NCI-H748 treated with DMSO at 0.1 percent for 48 hours (cell line): ENCODE measurements at places on chromosomes 1 and 21.

DNA sequence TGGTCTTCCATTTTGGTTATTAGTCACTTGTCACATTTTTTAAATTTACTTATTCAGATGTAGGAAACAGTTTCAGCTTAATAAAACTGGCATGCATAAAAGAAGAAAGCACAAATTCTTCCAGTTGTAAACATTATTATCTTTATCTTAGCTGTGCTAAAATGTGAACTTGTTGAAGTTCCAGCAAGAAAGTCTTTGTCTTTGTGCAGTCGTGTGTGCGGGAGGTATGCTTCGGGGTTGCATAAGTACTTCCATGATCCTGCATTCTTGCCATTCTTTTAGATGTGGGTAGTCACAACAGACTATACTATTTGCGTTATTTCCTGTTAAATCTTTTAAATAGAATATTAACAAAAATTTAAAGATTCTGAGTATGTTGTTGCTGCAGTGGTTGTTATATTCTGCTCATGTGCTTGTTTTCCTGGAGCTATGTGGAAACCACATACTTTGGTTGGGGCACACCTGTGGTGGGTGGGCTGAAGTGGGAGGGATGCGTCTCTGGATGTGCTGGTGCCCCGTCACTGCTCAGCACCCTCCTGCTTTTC, 49.9 kb downstream of the CBS start:
- no peak for DNase-seq

DNA sequence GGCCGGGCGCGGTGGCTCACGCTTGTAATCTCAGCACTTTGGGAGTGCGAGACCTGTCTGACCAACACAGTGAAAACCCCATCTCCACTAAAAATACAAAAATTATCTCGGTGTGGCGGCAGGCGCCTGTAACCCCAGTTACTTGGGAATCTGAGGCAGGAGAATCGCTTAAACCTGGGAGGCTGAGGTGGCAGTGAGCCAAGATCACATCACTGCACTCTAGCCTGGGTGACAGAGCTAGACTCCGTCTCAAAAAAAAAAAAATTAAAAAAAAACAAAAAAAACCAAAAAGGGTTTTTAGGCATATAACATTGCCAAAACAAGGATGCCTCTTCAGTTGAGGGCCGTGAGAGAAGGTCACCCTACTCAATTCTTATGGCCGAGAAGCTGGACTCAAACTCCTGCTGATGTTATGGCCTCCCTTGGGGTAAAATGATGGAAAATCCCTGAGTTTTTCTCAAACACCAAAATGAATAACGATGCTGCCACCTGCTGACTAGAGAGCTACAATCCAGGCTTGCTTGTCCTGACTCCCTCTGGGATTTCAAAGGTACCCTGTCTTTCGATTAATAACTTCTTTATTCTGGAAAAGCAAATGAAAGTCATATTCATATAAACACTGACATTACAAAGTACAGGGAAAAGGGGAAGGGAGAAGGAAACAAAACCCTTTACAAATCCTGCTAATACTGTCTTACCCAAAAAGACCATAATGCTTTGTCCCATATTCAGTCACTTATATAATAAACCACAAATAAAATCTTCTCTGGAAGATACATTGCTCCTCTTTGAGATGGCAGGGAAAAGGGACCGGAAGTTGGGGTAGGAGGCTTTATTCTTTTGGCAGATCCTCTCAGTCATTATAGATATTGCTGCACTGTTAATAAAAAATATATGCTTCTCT, 10.7 kb downstream of the RAB42 start:
- DNase-seq, result peak; percentile 34

- peak; percentile 86 for DNase-seq
Observed at GRCh38 chr1:42923367-42924081, 35.1 kb downstream of the SLC2A1 start.

- no peak for DNase-seq
Observed at GRCh38 chr1:234503193-234504050, 24.4 kb upstream of the TARBP1 start.

GRCh38 chr1:238139713-238140112, 249.0 kb upstream of the ZP4 start:
- no peak for DNase-seq

- DNase-seq, result no peak
Observed at GRCh38 chr1:198467907-198468306, 72.6 kb downstream of the ATP6V1G3 start.

- DNase-seq, result no peak
Observed at GRCh38 chr1:154663471-154664060, 55.6 kb upstream of the ADAR start.

DNA sequence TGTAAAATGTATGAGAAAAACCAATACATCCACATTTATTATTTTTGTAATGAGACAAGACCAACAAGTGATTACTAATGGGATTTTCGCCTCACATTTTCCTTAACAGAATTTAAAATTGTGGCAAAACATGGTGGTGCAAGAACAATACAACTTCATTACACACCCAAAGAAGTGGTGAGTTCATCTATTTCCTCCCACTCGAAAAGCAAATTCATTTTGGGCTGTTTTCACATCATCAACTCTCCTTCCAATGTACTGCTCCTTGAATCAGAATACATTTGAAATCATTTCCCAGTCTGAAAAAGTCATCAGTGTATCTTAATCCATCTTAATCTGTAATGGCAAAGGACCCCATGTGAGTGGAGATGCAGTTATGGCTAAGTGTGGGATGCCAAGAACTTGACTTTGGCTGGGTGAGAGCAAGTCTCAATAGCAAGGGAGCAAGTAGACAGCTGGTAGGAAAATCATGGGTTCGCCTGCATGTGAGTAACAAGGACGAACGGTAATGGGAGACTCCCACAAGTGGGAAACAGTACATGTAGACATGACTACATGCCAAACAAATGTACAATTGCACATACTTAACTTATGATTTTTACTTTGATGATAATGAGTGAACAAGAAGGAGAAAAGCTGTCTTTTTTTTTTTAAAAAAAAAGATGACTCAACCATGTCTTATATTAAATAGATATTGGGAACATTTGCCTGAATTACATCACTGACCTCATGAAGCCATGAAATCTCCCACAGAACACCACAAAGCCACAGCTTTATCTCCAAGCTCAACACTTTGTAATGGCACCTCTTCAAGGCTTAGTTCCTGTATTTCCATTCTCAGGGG, 46.0 kb downstream of the RUNX1 start:
- no peak for DNase-seq

DNA sequence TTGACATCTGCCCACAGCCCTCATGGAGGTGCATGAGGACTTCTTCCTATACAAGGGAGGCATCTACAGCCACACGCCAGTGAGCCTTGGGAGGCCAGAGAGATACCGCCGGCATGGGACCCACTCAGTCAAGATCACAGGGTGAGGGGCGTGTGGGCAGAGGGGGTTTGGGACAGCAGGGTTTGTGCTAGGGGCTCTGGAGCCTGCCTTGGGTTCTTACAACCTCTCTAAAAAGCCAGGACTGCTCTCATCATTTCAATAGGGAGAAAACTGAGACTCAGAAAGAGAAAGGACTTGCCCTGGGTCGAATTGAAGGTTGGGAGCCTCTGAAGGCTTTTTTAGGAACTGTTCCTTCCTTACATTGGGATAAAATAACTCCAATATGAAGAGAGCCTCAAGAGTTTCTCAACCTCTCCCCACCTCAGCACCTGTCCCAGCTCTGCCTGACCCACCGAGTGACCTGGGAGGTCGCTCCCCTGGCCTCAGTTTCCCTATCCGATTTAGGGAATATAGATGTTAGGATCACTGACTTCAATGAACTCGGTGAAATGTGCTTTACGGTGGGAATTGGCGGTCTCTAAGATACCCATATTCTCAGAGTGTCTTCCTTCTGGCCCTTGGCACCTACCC, 9.5 kb downstream of the TINAGL1 start:
- DNase-seq, result no peak

DNA sequence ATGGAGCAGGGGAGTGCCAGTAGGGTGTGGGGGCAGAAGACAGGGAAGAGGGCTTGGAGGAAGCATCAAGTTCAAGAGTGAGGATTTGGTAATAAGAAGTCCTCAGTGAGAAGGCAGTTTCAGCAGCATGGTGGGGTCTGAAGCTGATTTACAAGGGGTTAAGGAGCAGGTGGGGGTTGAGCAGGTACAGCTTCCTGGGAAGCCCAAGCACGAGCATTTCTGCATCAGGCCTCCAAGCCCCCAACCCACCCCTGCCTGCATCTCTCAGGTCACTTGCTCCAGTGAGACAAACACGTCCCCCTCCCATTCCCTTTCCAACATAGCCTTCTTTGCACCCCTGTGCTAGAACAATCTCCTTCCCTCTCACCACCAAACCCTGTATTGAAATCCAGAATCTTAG, 574.7 kb downstream of the MATN1 start:
- DNase-seq, result no peak

DNA sequence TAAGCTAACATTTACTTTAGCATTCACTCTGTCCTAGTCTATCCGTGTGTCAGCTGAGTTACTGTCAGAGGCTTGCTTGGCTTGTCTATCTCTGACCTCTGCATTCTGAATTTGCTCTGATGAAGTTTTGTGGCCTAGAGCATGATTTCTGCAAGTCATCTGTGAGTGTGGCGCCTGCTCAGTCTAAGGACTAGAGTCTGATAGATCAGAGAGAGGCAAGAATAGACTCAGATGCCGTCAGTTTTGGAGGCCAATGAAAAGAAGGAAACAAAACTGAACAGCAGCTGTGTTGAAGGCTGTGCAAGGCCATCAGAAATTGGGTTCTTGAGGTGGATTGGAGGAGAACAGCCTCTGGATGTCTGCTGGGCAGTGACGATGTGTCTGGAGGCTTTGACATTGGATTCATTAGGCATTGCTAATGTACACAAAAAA, 573.1 kb downstream of the USP25 start:
- DNase-seq, result no peak

DNA sequence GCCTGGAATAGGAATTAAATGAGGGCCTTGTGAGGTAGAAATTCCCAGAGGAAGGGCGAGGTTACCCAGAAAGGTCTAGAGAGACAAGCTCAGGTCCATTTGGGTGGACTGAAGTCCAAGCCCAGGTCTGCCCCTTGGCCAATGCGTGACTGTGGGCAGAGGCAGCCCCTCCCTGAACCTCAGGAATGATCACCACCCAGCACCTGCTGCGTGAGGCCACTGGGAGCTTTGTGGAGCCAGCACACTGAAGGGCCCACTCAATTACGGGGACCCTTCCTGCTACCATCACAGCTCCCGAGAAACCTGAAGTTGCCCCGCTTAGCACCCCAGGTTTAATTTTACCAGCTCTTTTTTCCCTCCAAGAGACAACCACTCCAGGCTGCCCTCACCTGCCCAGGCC, 6.5 kb upstream of the MATN1 start:
- no peak for DNase-seq

- no peak for DNase-seq
Observed at GRCh38 chr1:191901651-191902050, 256.6 kb upstream of the RGS18 start.

GRCh38 chr1:183472488-183473216, at the start of gene SMG7:
Gene SMG7, plus strand, starts transcription at chr1:183472499. Its CDS starts 122 bp downstream, at chr1:183472621.
- DNase-seq, result no peak
